Nasal cavity respiratory epithelium epithelial cell of viscerocranial mucosa (primary cell): ENCODE measurements at places on chromosomes 1 and 21. TPM values are rescaled to one million over a fixed set of nuclear protein-coding genes. Genes with fewer than 3 reads are reported as not detected.

BECN2 gene
- not detected in 2 replicates for total RNA-seq

L1TD1 gene
- 0.34 and 0.50 TPM in 2 replicates for total RNA-seq

PRAMEF6 gene
- not detected in 2 replicates for total RNA-seq

HSD3B2 gene
- total RNA-seq: not detected in 2 replicates

ERVH48-1 gene
- total RNA-seq: not detected in 2 replicates
